CD14-positive monocyte (primary cell): ENCODE measurements at places on chromosomes 4 and X.
A peak's percentile ranks its signal among the peaks of the same experiment; 100 is the strongest.

DNA sequence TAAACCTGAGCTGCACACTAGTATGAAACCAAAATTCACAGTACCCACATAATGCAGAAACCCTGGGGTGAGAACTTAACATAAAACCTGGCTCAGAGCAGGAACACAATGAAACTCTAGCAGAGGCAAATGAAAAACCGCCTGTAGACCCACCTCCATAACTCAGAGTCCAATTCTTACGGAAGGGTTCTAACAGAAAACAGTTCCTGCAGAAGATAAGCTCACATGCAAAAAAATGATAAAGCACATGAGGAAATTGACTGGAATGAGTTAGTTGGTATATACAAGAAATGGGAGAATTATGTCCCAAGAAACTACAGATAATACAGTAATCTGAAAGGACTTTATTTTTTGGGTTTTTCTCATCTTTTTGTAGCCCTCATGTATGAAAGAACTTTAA is 14.7 kb downstream of the RTL9 start:
- no peak for DNase-seq
- no peaks in the 10 kb centered on the region for H3K36me3 ChIP-seq
- H3K4me1 ChIP-seq: no peaks in the 10 kb centered on the region
- no peaks in the 10 kb centered on the region for H3K27me3 ChIP-seq
- H3K4me3 ChIP-seq: no peak overlapping the region
- H3K27ac ChIP-seq: no peak overlapping the region

- H3K4me3 ChIP-seq: peak overlapping the region; percentile 86
- H3K4me1 ChIP-seq: peaks cover 21% of the 10 kb centered on the region
- DNase-seq: no peak
Observed at GRCh38 chrX:23742174-23742696, 841 bp downstream of the ACOT9 start.

DNA sequence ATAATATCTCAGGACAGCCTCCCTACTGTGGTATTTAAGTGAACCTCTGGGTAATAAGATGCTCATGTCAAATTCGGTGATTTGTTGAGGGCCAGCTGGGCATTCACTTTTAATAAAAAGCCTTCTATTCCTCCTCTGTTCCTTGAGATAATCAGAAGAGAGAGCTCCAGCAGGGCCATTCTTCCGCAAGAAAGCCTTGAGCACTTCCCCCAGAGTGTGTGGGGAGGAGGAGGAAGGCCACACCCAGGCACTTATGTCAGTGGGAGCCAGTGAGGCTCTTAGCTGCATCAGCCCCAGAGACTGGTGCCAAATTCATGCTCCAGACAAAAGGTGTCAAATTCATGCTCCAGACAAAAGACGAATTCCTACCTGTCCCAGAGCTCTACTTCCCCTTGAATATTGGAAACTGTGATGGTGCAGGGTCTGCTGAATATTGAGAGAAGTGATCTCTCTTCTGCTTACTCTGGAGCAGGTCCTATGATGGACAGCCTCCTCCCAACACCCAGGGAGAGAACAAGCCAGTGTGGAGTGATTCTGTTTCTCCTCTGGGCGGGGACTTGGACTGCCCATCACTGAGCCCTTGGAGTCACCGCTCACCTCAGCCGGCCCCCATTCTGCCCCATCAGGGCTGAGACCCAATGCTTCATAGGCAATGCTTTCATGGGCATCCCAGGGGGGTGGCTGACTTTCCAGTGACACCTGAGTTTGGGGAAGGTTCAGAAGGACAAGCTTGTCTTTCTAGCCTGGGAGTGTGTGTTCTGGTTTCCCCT is 68.1 kb downstream of the FHDC1 start:
- no peak overlapping the region for H3K27ac ChIP-seq
- no peaks in the 10 kb centered on the region for H3K4me1 ChIP-seq
- no peaks in the 10 kb centered on the region for H3K27me3 ChIP-seq
- DNase-seq: no peak

DNA sequence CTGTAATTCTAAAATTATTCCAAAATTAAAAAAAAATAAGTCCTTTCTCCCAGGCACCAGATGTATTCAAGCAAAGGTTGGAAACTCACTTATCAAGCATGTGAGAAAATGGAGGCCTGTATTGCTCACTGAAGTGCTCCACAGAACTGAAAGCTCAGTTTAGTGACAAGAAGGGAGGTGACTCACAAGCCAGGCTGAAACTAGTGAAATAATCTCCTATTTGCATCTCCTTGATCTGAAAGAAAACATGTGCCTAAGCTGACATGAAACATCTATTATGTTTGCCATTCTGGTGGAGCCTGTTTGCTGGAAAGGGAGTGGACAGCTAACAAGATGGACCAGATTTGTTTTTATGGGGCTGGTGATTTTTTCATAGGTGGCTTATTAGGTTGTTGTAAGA is 54.0 kb upstream of the AMELX start:
- H3K27me3 ChIP-seq: no peaks in the 10 kb centered on the region
- no peaks in the 10 kb centered on the region for H3K36me3 ChIP-seq
- H3K4me3 ChIP-seq: no peak overlapping the region
- H3K4me1 ChIP-seq: no peaks in the 10 kb centered on the region
- no peak overlapping the region for H3K27ac ChIP-seq

DNA sequence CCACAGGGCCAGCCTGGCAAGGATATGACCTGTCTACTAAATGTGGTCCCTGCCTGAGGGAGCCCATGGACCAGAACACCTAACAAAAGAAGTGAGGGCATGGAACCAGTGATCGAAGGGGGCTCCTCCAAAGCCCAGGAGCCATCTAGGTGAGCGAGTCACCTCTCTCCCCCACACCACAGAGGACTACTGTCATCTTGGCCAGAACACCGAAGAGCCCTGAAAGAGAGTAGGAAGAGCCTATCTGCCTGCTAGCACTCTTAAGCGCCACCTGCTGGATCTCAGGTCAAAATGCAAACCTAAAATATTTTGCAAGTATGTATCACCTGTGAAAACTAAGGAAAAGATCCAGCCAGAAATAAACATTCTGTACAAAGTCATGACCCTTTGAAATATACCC is 137.9 kb upstream of the ZXDB start:
- no peak overlapping the region for H3K27ac ChIP-seq
- DNase-seq: no peak
- no peaks in the 10 kb centered on the region for H3K36me3 ChIP-seq
- H3K4me3 ChIP-seq: no peak overlapping the region

DNA sequence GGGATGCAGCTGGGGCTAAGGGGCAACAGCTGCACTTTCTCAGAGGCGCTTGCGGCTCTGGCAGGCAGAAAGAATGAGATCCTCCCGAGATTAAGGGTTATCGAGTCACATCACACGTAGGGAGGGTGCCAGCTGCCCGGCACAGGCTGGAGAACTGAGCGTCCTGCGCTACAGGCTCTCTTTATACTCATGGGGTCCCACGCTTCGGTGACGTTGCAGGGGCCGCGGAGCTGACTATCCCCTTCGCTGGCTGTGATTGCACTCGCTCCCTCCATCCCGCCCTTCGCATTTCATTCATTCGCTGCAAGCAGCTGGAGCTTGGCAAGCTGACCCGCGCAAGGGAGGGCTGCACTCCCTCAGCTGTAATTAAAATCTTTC is at the start of gene TACR3:
Gene TACR3 (minus strand): TSS at position 156 of the 378 bp plus-strand sequence. CDS start 310 bp downstream, outside the sequence.
- H3K27ac ChIP-seq: no peak within 1 kb of the TSS
- no peaks in the 10 kb centered on the region for H3K4me1 ChIP-seq
- H3K36me3 ChIP-seq: no peaks in the 10 kb centered on the region
- H3K4me3 ChIP-seq: no peak within 1 kb of the TSS
- H3K27me3 ChIP-seq: peaks cover 2% of the 10 kb centered on the region

DNA sequence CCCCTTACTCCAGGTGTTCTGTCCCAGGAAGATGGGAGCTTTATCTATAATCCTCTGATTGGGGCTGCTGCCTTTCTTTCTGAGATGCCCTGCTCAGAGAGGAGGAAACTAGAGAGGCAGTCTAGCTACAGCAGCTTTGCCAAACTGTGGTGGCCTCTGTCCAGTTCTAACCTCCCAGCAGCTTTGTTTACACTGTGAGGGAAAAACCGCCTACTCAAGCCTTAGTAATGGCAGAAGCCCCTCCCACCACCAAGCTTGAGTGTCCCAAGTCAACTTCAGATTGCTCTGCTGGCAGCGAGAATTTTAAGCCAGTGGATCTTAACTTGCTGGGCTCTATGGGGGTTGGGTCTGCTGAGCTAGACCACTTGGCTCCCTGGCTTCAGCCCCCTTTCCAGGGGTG is 394.9 kb upstream of the PABPC5 start:
- no peaks in the 10 kb centered on the region for H3K27me3 ChIP-seq
- H3K4me3 ChIP-seq: no peak overlapping the region
- H3K4me1 ChIP-seq: no peaks in the 10 kb centered on the region
- H3K36me3 ChIP-seq: no peaks in the 10 kb centered on the region

- no peaks in the 10 kb centered on the region for H3K36me3 ChIP-seq
- no peak overlapping the region for H3K4me3 ChIP-seq
- no peaks in the 10 kb centered on the region for H3K27me3 ChIP-seq
- no peak for DNase-seq
Observed at GRCh38 chr4:184151988-184152485, 65.6 kb downstream of the ENPP6 start.

GRCh38 chr4:37909332-37910090 is 18.6 kb downstream of the TBC1D1 start:
- no peaks in the 10 kb centered on the region for H3K27me3 ChIP-seq
- no peak overlapping the region for H3K27ac ChIP-seq
- peaks cover 13% of the 10 kb centered on the region for H3K4me1 ChIP-seq
- H3K4me3 ChIP-seq: no peak overlapping the region
